ENCODE measurements at places on chromosomes 2 and 18. TPM values are rescaled to one million over a fixed set of nuclear protein-coding genes. Genes with fewer than 3 reads are reported as not detected.

DNA sequence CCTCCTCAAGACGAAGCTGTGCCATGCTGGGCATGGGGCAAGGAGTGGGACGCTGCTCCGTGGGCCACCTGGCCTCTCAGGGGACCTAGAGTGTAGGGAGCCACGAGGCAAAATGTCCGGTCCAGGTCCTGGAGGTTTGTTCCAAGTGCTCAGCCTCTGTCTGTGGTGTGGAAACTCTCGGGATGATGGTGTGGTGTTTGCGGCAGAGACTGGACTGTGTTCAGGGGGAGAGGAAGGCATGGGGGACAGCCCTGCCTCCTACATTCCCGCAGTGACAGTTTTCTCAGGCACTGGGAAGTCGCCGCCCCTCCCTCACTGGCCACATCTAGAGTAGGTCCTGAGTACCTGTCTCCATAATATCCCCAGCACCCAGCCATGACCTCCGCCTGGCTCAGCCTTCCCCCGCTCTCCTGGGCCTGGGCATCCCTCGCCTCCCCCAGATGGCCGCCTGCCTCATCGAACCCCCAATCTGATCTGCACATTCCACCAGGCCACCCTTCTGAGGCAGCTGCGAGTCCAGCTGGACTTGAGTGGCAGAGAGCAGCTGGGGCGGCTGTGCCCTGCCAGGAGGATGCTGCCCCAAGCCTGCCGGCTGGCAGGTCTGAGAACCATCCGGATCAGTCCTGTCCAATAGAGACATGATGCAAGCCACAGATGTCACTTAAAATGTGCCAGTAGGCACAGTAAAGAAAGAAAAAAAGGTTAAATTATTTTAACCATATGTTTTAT is 6.2 kb downstream of the KCNIP3 start:
- no peak for DNase-seq

DNA sequence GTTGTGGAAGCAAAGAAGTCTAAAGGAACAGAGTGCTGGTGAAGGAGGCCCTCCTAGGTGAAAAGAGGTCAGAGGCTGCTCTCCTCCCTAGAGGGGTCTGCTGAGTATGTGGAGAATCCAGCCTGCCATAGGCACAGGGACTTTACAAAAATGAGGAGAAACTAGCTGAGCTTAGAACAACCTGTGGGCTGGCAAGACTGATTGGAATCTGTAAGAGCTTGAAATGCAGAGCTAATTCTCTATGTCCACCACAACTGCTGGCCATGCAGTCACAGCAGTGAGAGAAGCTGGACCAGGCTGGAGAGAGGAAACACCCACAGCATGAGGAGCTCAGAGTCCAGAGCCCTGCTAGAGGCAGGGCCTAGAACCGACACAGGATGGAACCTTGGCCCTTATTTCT is 251.0 kb upstream of the MGAT5 start:
- no peak for DNase-seq

DNA sequence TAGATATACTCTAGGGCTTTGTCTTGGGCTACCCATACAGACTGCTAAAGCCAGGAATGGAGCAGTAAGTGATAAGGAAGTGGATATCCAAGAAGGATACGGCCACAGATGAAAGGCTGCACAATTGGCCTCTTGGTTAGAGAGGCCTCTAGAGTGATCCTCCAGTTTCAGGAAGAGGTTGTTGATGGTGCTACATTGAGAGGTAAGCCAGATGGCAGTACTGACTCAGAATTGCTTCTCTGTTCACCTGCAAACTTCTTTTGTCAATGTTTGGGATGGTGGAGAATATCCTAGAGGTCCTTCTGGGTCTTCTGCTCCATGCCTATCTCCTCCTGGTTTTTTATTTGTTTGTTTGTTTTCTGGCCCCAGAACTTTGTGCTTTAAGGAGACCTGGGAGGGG is 226.8 kb upstream of the LRRTM1 start:
- DNase-seq = no peak

- no peak for DNase-seq
Observed at GRCh38 chr2:190876631-190877030, 4.0 kb upstream of the GLS start.

C2orf78 gene
- polyA plus RNA-seq = not detected

DNA sequence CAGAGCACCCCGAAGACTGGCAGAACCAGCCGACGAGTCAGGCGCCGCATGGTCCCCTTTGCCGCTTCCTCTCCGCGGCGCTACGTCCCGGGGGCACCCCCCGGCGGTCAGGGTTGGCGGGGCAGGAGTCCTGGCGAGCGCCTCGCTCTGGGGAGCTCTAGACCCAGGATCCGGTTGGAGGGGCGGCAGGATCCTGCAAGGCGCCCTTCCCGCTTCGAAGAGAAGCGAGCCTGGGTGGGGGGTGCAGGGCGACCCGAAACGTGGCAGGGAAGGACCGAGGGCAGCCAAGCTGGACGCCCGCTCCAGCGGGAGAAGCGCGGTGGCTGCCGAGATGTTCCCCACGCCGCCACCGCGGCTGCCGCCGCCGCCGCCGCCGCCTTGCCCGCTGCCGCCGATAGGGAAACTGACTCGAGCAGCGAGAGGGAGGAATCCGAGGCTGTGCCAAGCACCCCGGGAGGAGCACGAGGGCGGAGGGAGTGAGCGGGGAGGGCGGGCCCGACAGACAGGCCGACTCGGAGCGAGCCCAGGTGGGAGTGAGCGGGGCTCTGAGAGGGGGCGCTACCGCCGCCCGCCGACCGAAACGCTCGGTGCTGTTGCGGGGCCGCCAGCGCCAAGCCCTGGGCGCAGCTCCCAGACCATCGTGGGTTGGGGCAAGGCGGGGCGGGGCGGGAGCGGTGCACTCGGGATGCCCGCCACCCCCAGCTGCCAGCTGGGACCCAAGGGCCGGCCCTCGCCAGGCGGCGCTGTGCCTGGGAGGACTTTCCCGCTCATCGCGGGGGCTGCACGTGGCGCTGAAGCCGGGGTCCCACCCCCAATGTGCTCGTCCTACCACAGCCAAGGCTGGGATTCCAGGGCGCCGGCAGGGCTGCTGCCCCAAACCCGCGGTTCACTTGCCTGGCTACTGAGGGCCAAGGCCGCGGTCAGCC is at the start of gene GALNT14:
TSS of gene GALNT14 (minus strand) at position 404 of the 926 bp plus-strand sequence. CDS start at position 50, 354 bp downstream.
- peak; percentile 79 for DNase-seq

DNA sequence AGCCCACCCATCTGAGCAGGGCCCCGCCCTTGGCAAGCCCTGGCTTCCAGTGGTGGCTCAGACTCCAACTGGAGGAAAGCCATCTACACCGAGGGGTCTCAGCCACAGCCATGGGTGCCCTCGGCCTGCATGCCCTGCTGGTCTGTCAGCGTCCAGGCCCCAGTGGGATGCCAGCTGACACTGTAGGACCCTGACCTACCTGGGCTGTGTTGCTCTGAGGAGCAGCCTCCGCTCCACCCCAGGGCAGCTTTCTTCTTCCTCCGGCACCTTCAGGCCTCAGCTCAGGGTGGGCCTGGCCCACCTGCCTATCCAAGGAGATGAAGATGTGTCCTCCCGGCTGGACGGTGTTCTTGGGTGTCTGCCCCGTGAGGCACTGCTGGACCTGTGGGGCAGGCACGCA is 13.9 kb upstream of the ARHGEF4 start:
- DNase-seq = no peak

GRCh38 chr2:105323111-105323510 is 6.4 kb downstream of the TGFBRAP1 start:
- DNase-seq = no peak

GRCh38 chr2:26528836-26529235 is 50.9 kb upstream of the OTOF start:
- DNase-seq = no peak

INPP1 gene
- 15.1 TPM for polyA plus RNA-seq

DNA sequence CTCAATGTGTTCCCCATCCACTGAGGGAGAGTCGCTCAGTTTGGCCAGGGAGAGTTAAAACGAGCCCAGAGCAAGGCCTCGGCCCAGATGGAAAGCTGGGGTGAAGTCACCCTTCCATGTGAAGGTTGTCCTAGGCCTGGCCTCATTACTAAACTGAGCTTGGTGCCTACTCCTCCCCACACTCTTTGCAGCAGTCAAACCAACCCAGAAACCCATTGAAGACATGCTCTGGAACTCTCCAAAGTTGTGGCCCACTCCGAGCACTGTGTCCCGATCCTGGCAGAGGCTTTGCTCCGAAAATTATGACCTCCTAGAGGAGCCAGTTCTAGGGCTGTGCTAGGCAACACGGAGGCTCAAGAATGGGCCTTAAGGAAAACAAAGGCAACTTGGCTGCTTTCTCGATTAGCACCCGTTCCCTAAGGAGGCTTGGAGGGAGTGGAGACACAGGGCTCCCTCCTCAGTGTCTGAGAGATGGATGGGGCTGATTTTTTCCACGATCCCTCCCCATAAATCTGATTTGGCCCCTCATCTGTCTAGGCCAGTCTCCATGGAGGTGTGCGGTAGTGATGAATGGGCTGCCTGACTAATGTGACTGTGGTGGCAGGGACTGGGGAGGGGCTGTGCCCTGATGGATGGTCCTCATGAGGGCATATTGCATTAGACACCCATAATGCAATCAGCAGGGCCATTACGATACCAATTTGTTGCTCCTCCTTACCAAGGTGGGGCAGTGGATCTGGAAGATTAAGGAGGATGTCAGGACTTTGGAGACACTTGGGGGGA is 11.7 kb upstream of the CYP26B1 start:
- no peak for DNase-seq

Measured in kidney (tissue), 22 donors.